ENCODE measurements at places on chromosomes 7 and 10.

DNA sequence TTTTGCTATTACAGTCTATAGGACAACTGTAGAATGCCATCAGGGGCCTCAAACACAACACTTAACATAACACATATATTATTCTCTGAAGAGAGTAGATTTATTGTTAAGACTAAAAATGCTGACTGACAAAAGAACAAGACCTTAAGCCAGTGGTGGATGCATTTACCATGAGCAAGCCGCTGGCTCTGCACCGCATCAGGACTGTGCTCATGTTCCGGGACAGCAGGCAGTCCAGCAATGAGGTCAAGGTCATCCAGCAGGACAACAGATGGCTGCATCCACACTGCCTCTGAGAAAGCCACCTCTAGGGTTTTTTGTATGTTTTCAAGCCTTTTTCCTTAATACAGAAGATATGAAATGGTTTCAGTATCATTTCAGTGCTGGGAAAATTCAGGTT is 23.8 kb downstream of the PEX1 start:
- no peak for DNase-seq

GRCh38 chr7:108308276-108308675 is 148.0 kb downstream of the NRCAM start:
- DNase-seq = no peak

DNA sequence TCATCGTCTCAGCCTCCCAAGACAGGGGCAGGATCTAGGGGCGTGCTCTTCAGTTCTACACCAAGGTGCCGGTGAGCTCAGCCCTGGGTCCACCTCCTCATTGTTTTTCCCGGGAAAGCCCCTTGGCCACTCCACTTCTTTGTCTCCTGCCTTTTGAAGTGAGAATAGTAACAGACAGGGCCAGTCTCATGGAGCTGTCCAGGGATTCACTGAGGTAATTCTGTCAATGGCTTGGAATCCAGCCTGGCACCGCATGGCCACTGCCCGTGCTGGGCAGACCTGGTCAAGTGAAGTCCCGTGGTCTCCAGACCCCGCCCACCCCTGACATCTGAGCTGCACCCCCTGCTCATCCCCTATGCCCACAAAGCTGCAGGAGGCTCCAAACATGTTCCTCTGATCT is 138.9 kb downstream of the TNS3 start:
- no peak for DNase-seq

GRCh38 chr7:129435414-129435829 is 1.2 kb downstream of the STRIP2 start:
- no peak for DNase-seq

GRCh38 chr7:117173035-117173770 is 149.7 kb downstream of the WNT2 start:
- DNase-seq = no peak

DNA sequence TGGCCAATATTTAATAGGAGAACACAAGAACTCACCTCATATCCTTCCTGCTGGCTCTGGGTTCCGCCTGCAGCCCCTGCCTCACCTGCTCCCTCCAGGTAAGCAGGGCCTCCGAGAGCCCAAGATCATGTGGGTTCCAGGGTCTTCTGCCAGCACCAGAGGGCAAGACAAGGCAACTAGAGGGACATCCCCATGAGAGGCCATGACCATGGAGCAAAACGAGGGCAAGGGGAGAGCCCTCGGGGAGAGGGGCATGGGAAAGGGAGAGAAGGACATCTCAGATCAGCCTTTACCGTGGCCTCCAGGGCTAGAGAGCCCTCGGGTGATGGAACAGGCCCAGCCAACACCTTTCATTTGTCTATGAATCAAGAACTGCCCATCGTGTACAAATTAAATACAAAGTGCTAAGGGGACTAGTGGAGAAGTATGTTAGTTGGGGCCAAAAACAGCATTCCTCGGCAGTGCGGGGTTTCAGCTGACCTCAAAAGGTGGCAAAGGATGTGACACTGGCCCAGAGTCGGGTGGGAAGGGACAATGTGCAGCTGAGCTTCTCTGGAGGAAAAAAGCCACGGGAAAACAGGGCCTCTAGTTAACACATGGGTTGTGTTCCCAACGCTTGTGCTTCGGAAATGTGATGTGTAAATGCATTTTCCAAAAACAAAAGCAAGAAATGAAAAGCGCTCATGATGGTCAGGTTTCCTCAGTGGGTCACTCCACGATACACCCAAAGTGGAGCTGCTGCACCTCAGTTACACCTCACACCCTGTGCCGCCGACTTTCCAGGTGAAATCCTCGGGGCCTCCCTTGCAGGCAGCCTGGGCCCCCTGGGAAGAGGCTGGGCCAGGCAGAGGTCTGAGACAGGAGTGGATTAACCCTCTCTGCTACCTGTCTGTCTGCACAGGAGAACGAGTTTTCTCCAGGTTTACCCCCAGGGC is 2.0 kb downstream of the AOC1 start:
- no peak for DNase-seq

DNA sequence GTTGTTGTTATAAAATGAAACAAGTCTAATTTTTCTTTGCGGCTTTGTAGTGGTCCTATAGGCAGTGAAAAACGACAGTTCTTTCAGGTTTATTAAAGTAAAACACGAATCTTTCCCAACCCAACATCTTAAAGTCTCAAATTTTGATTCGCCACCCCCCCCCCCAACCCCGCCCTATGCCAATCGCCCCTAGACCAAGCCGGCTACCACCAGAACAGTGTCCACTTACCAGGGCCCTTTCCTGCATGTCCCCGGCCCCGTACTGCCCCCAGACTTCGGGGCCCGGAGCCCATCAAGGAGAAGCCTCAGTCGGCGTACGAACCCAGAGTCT is 335 bp upstream of the CHCHD1 start:
- no peak for DNase-seq

DNA sequence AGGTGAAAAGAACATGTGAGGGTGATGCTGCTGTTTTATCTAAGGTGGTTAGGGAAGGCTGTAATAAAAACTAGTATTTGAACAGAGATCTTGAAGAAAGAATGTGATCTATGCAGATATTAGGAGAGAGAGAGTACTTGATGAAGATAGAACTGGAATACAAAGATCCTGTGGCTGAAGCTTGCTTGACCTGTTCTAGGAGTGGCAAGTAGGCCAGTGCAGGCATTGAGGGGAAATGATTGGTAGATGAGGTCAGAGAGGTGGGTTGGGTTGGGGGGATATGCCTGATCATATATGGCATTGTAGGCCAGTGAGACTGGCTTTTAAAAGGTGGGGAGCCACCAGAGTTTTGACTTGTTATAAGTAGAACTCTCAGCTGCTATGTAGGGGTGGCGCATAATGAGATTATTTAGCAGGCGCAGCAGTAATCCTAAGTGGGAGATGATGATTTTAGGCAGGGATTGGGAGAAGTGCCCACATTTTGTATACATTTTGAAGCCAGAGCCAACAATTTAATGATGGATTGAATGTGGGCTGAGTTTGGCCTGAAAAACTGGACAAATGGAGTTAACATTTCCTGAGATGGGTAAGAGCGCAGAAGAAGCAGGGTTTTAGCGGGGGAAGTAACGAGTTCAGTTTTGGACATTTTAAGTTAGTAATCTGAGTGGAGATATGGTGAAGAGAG is 8.2 kb downstream of the CCSER2 start:
- DNase-seq = no peak

GRCh38 chr7:96719164-96719563 is 9.5 kb upstream of the SEM1 start:
- DNase-seq = no peak

All from SK-MEL-5 (cell line).